ENCODE measurements at places on chromosomes 13 and 19.

DNA sequence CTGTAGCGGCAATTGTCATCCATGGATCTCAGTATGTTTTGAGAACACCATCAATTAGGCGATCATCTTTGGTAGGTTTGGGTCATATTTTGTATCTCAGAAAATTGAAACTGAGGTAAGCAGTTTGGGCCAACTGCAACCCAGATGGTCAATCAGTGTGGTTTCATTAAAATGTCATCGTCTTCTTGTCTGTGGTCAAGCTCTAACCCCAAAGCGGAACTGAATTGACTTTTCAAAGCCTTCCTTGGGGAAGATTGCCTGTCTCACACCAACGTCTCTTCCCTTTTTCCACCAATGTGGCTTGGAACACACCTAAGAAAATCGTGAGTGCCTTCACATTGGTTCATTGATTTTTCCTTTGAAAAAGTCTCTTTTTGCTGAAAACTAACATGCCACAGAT, 56.3 kb upstream of the UBAC2 start:
- DNase-seq, result no peak

DNA sequence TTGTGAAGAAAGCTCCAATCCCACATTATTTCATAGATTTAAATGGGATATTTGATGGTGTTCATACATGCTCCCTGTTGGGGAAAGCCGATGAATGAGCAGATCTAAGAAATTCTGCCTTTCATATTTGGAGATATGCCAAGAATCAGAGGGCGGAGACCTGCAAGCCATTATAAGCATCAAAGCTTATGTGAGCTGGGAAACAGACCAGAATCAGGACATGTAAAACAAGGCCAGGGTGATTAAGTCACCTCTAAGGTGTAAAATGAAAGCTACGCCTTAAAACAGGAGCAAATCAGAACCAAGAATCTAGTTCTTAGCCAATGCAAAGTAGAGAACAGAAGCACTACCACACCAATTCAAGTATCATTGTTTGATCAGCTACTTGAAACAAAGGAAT, 392.4 kb downstream of the DCT start:
- DNase-seq, result no peak

DNA sequence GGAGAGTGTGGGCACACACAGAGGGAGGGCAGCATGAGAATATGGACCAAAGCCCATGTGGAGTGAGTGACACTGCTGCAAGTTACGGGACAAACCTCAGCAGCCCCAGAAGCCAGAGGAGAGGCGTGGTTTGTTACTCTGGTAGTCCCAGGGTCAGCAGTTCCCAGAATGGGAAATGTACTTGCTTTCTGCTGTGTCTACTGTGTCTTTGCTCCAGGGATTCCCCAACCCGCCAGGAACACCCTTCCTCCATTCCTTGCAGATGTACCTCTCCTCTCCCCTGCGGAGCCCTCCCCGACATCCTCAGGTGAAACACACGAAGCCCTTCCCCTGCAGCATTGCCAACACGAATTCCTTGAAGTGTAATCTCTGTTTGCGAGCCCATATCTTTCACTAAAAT, 47.2 kb downstream of the MYO16 start:
- no peak for DNase-seq

- no peak for DNase-seq
Observed at GRCh38 chr13:98581971-98582702, 5.2 kb upstream of the STK24 start.

DNA sequence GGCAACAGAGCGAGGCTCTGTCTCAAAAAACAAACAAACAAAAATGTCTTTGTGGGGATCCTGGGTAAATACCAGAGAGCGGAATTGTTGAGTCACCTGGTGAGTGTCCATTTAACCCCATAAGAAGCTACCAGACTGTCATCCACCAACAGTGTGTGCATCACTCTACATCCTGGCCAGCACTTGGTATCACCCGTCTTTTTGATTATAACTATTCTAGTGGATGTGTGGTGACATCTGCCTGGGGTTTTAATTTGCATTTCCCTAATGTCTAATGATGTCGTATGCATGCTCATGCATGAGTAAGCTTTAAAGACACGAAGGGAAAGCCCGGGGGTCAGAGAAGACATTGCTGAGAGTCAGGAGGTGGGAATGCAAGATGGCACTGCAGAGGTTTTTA, 126.7 kb upstream of the MRI1 start:
- no peak for DNase-seq

- no peak for DNase-seq
Observed at GRCh38 chr13:72290962-72291681, 424.1 kb upstream of the DACH1 start.

DNA sequence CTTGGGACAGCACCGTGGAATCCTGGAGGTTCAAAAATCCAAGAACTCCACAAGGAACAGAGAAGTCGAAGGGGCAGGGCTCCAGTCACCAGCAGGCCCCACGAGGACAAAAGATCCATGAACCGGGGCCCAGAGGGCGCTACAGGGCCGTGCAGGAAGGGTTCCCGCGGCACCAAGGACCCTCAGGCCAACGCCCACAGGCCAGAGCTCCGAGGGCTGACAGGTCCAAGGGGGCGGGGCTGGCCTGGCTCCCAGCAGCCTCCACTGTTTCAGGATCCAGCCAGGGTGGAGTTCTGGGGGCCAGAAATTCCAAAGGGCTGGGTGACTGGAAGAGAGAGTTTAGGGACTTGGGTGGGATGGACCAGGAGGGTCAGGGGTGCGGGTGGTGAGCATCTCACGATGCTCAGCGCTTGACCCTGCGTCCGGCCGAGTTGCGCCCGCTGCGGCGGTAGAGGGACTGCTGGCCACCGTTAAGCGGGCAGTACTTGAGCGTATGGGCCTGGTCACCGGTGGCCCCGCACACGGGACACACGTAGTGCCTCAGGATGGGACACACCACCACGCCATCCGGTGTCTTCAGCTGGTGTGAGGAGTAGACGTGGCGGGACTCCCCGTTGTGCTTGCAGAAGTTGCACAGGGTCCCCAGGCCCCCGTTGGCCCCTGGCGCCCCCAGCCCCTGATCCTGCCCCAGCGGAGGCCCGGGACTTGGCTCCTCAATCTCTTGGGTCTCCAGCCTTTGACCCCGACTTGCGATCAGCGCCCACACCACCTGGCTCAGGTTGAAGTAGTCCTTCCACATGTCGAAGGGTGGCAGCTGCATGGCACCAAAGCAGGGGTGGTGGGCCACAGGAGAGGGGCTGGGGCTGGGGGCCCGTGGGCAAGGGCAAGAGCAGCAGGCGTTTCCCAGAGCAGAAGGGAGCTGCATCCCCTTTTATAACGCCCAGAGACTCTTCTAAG, at the start of gene NANOS2:
Gene NANOS2, minus strand, starts transcription at position 905 of the 957 bp plus-strand sequence. Its CDS starts 85 bp downstream, at position 820.
- no peak for DNase-seq

GRCh38 chr19:1286487-1287353, 1.0 kb downstream of the EFNA2 start:
- no peak for DNase-seq

DNA sequence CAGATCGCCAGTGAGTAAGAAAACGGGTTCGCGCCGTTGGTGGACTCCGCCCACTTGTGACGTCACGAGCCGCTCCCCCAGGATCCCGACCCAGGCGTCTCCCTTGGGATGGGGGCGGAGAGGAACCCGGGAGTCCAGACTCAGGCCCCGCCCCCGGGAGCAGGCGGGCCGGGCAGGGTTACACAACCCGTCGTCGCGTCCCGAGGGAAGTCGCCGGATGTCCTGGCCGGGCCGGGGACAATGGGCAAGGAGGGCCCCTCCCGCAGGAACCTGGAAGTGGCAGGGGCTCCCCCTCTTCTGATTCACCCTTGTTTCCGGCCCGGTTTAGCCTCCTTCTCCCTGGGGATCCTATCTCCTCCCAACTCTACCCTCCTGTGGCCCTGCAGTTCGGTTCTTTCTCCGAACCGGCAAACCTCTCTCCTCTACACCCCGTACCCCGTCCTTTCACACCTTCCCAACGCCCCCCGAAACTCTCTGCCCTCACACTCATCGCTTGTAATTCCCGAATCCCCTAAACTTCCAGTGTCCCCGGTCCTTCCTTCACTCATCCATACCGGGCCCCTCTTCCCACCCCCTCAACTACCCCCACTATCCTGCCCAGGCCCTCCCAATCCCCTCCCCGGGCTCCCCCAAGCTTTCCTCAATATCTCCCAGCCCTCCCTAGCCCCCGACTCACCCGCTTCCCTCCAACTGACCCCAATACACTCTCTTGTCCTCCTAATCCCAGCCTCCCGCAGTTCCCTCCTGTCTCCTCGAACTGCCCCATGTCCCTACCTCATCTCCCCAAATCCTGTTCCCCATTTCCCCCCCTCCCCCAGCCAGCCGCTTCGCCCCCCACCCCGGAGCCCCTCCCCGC, 20.0 kb upstream of the ERCC1 start:
- peak; percentile 97 for DNase-seq

DNA sequence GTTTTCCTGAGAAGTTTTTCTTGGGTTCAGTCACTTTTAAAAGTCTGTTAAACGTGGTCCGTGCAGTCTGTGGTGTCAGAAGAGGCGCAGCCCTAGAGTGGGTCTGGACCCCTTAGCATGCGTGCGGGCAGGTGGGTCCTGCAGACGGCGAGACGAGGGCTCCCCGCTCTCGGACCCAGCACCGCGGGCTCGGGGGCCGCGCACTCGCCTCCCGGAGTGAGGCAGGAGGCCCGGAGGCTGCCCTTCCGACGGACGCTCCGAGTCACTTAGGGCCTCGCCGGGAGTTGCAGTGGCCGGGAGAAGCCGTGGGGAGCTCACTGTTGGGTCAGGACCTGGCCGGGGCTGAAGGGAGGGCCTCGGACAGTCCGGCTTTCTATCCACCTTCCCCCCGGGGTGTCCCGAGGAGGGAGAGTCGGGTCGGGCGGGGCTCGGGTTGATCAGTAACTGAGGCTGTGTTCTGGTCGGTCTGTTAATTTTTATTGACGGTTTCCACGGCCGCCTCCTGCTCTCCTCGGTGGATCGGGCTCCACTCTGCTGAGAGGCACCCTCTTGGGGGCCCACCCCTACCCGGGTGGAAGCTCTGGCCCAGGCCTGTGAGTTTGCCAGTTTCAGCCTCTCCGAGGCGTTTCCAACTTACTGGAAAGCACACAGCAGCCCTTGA, 1.3 kb downstream of the PTBP1 start:
- DNase-seq, result peak; percentile 84

GRCh38 chr13:21371011-21371410, 88.1 kb downstream of the ZDHHC20 start:
- no peak for DNase-seq

- no peak for DNase-seq
Observed at GRCh38 chr19:15524781-15525180, 16.5 kb downstream of the CYP4F22 start.

GRCh38 chr19:16861834-16862233, 27.0 kb upstream of the F2RL3 start:
- no peak for DNase-seq

GRCh38 chr19:8566855-8567254, 10.4 kb downstream of the MYO1F start:
- no peak for DNase-seq

GRCh38 chr19:55625004-55625326, 599 bp upstream of the ZNF784 start:
- DNase-seq, result no peak

- DNase-seq, result no peak
Observed at GRCh38 chr13:27395007-27395510, 29.4 kb upstream of the GTF3A start.

GRCh38 chr13:101845245-101846020, 393.0 kb downstream of the ITGBL1 start:
- no peak for DNase-seq

- DNase-seq, result no peak
Observed at GRCh38 chr13:58574791-58575190, 943.2 kb downstream of the PCDH17 start.

- DNase-seq, result no peak
Observed at GRCh38 chr13:46378411-46378810, 8.6 kb downstream of the RUBCNL start.

- DNase-seq, result no peak
Observed at GRCh38 chr19:30710721-30711120, 338.5 kb downstream of the ZNF536 start.

GRCh38 chr19:40995355-40995754, 4.3 kb downstream of the CYP2B6 start:
- no peak for DNase-seq

- DNase-seq, result no peak
Observed at GRCh38 chr13:40624383-40624782, 42.1 kb downstream of the FOXO1 start.

GRCh38 chr13:30134578-30134977, 172.8 kb downstream of the KATNAL1 start:
- DNase-seq, result no peak

DNA sequence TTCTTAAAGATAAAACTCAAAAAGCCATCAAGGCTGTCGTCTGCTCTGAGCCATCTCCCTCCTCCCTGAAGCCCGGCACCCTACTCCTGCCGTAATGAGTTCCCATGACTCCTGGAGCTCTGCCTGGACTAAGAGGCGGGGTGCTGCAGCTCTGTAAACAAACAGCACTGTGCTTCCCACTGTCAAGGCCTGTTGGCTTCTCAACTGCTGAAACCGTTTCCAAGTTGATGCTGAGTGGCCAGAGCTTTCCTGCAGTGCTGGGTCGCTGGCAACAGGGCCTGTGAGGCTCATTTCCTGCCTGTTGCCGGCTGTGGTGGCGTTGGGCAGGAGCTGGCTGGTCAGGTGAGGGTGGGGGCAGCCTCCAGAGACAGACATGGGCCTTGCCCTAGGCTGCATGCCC, 26.7 kb upstream of the ISYNA1 start:
- DNase-seq, result peak; percentile 57

DNA sequence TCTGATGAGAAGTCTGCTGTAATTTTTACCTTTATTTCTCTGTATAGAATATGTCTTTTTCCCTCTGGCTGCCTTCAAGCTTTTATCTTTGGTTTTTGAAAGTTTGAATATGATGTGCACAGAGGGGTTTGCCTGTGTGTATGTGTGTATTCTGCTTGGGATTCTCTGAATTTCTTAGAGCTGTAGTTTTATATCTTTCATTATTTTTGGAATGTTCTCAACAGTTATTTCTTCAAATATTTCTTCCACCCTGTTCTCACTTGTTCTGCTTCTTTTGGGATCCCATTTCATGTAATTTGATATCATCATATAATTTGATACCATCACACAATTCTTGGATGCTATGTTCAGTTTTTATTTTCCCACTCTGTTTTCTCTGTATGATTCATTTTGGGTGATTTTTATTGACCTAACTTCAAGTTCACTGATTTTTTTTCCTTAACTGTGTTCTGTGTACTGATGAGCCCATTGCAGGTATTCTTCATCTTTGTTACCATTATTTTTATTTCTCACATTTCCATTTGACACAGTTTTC, 7.5 kb downstream of the COG3 start:
- DNase-seq, result no peak

DNA sequence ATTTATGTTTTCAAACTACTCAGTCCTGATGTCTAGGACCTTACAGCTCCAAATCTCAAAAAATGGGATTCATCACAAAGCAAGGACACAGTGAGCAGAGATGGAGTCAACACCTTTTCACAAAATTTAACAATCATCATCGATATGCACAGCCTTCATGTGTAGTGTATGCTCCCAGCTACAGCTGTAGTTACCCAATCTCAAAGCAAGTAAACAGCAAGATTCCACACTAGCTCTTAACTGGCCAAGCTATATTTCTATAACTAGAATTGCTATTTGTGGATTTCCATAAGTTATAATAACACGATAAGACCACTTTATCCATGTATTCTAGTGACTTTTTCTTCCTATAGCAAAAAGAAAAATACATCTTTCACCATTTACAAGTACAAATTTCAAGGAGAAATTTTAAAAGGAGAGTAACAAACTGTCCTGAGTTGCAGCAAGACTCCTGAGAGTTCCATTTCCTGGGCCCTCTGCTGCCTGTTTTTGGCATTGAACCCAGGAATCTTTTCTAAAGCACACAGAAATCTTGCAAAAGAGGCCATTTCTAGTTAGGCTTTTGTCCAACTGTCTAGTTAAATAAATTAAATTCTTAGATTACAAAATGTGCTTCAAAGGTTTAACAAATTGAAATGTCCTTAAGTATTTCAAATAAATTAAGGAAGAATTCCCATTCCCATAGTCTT, 460.6 kb downstream of the FGF14 start:
- no peak for DNase-seq

GRCh38 chr13:47858042-47859025, 142.7 kb downstream of the SUCLA2 start:
- DNase-seq, result no peak
